Skeletal muscle cell (primary cell): ENCODE measurements at places on chromosomes 6 and 20.

DNA sequence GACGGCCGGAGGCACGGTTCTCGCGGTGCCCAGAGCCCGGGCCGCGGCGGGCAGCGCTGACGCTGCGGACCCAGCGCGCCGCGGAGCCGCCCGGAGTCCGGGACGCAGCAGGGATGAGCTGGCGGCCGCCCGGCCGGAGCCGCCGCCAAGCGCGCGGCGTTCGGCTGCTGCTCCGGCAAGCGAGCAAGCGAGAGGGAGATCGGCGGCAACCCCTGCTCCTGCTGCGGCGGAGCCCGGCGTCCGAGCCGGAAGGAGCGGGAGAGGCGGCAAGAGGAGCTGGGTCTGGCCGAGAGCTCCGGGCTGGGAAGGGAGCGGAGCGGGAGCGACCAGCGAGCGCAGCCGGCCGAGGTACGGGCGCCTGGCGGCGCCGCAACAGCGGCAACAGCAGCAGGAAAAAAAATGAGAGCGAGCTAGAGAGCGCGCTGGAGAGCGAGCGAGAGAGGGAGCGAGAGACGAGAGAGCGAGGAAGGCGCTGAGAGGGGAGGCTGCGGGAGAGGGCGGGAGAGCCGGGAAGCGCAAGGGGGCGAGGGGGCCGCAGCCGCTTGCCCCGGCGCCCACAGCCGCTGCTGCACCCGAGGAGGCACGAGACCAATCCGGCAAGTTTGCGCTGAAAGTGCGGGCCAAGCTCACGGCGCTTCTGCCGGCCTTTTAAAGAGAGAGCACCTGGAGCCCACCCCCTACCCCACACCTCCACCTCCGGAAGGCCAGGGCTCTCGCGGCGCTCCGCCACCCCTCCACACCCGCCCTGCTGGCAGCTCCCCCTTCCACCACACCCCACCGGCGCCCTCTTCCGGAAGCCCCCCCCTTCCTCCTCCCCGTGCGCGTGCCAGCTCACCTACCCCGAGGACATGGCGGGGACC is 496 bp downstream of the GRM4 start:
- peak; percentile 12 for DNase-seq

- no peak for DNase-seq
Measured at GRCh38 chr20:32505723-32506473, 79.2 kb downstream of the NOL4L start.

- no peak for DNase-seq
Measured at GRCh38 chr6:110041126-110041525, 63.0 kb downstream of the GPR6 start.

GRCh38 chr6:1285956-1286355 is 25.9 kb upstream of the FOXQ1 start:
- DNase-seq = peak; percentile 63

- peak; percentile 99 for DNase-seq
Measured at GRCh38 chr6:84764332-84765049, at the start of gene TBX18. TBX18 (minus strand) TSS chr6:84764598; CDS start chr6:84764181, 417 bp downstream.

DNA sequence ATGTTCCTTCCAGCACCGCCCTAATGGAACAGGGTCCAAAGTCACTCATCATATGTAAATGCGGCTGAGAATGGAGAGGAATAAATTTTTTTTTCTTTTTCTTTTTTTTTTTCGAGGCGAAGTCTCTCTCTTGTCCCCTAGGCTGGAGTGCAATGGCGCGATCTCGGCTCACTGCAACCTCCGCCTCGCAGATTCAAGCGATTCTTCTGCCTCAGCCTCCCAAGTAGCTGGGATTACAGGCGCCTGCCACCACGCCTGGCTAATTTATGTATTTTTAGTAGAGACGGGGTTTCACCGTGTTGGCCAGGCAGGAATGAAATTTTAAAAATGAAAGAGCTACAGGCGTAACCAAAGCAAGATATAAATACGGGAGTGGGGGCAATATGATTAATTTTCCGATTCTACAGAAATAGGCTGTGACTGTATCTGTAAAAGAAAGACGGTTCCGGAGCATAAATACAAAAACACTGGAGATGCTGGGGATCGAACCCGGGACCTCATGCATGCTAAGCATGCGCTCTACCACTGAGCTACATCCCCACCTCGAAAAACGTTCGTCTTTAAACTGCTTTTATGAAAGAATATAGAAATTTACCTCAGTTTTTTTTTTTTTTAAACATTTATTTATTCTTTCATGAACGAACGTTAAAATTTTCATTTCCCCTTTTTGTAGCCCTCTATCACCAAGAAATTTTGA is 132.2 kb downstream of the GPX5 start:
- no peak for DNase-seq

DNA sequence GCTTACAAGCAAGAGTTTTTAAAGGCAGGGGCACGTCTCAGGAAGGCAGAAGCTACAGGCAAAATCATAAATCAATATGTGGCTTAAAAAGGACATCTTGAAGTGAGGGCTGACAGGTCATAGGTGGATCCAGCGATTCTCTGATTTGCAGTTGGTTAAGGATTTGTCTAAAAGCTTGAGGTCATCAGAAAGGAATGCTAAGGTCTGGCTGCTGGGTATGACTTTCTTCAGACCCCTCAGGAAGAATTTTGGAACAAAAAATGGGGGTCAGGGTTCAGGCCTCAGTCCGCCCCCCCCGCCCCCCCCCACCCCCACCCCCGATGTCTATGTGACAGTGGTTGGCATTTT is 261.9 kb downstream of the CDH4 start:
- DNase-seq = no peak

DNA sequence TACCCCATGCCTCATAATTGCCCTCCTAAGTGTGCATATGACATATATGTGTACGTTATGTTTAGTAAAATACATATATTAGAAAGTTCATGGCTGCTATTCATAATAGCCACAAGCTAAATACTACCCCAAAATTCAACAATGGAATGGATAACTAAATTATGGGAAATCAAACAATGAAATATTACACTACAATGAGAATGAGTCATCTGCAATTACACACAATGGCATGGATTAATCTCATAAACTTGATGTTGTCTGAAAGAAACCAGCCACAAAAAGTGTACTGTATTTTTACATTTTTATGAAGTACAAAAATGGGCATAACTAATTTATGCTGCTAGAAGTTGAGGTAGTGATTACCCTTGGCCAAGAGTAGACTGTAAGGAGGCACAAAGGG is 477.0 kb downstream of the HAO1 start:
- no peak for DNase-seq
